ENCODE measurements at places on chromosomes 7 and 10. TPM values are rescaled to one million over a fixed set of nuclear protein-coding genes. Genes with fewer than 3 reads are reported as not detected.

DNA sequence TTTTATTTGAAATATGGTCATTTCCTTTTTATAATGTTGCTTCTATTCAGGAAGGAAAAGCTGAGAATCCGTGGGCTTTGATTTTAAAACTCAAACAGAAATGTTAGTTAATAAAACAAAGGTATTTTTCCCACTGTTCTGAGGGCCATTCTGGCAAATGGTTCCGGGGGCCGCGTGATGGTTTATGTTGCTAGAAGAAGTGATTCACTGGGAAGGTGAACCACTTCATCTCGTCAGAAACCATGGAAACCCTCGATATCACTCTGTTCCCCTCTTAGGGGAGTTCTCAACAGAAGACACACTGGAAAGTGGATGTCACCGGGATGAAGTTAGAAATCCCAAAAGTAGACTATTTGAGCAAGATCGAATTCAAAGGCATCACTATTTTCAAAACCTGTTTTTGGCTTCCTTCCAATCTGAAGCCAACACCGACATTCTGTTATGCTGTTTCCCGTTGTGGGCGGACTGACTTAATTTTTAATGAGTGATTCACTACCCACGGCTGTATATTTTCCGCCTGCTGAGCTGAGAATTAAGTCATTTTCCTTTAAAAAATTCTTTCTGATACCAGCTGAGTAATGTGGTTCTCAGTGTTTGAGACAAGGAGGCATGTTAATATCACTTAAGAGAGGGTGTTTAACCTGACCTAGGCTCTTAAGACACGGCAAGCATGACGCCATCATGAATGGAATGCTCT, 84.1 kb downstream of the PTPRE start:
- no peak for DNase-seq
- no peaks in the 10 kb centered on the region for H3K36me3 ChIP-seq
- H3K4me1 ChIP-seq, result no peaks in the 10 kb centered on the region
- H3K27me3 ChIP-seq, result no peaks in the 10 kb centered on the region
- no peak overlapping the region for H3K27ac ChIP-seq

- H3K27me3 ChIP-seq, result no peaks in the 10 kb centered on the region
- peaks cover 16% of the 10 kb centered on the region for H3K36me3 ChIP-seq
- DNase-seq, result no peak
- H3K4me3 ChIP-seq, result peak within 1 kb of the TSS; percentile 95
- no peak within 1 kb of the TSS for H3K27ac ChIP-seq
- H3K4me1 ChIP-seq, result peaks cover 16% of the 10 kb centered on the region
Observed at GRCh38 chr7:71132127-71132376, at the start of gene GALNT17. Gene GALNT17 (plus strand): TSS chr7:71132144.

- no peaks in the 10 kb centered on the region for H3K27me3 ChIP-seq
- H3K4me1 ChIP-seq, result peaks cover 3% of the 10 kb centered on the region
- no peak overlapping the region for H3K4me3 ChIP-seq
- H3K27ac ChIP-seq, result no peak overlapping the region
- H3K36me3 ChIP-seq, result no peaks in the 10 kb centered on the region
Observed at GRCh38 chr7:99848420-99849216, 20.8 kb downstream of the CYP3A43 start.

- no peaks in the 10 kb centered on the region for H3K27me3 ChIP-seq
- no peaks in the 10 kb centered on the region for H3K36me3 ChIP-seq
- DNase-seq, result no peak
- no peak overlapping the region for H3K27ac ChIP-seq
- no peaks in the 10 kb centered on the region for H3K4me1 ChIP-seq
Observed at GRCh38 chr7:33044401-33044718, 18.2 kb downstream of the NT5C3A start.

DNA sequence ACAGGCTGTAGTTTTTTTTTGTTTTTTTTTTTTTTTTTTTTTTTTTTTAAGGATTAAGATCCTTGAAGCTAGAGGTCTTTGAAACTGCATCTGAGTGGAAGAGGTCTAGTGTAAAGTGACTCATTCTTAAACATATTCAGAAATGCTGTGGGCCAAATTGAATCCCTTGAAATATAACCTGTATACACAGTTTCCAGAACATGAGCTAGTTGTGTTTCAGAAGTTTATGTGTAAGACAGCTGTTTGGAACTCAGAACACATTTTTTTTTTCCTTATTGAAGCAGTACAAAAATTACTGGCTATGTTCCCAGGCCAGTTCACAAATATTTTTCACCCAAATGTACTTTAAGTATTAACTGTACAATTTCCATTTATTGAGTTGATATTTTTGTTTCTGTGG, 67.9 kb downstream of the PPP1R9A start:
- DNase-seq, result no peak
- H3K36me3 ChIP-seq, result no peaks in the 10 kb centered on the region
- no peak overlapping the region for H3K4me3 ChIP-seq
- H3K4me1 ChIP-seq, result no peaks in the 10 kb centered on the region
- no peak overlapping the region for H3K27ac ChIP-seq

GRCh38 chr10:58856508-58857240, 319.8 kb upstream of the PHYHIPL start:
- no peaks in the 10 kb centered on the region for H3K27me3 ChIP-seq
- DNase-seq, result peak; percentile 34
- no peak overlapping the region for H3K27ac ChIP-seq
- no peak overlapping the region for H3K4me3 ChIP-seq
- peaks cover 3% of the 10 kb centered on the region for H3K4me1 ChIP-seq

DNA sequence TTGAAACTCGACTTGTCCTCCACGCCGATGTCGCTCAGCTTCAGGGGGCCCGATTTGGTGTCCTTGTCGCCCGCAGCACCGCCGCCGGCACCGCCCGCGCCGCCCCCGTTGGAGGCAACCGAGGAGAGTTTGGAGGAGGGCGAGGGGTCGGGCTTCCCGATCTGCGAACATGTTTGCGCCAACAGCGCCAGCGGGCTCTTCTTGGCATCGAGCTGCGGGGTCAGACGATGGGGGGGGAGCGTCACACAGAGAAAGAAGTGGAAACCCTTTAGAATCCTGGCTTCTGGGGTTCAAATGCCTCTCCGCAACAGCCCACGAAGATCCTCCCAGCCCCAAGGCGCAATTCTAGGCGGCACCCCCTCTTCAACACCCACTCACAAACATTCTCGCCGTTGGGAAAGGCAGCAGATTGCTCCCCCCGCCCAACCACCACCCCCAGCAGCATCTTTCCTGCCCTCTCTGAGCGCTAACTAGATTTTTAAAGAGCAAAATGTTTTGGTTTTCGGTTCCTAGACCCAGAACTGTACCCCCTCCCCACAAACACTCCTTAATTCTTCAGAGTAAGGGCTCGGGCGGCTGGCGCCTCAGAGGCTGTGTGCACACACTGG, 1.3 kb downstream of the ZNF503 start:
- peaks cover 72% of the 10 kb centered on the region for H3K27me3 ChIP-seq
- no peak for DNase-seq
- no peaks in the 10 kb centered on the region for H3K4me1 ChIP-seq
- peak overlapping the region; percentile 44 for H3K4me3 ChIP-seq
- no peak overlapping the region for H3K27ac ChIP-seq

GRCh38 chr10:46541735-46542566, 14.5 kb downstream of the GPRIN2 start:
- no peaks in the 10 kb centered on the region for H3K36me3 ChIP-seq
- DNase-seq, result no peak
- peak overlapping the region; percentile 68 for H3K4me3 ChIP-seq
- H3K27ac ChIP-seq, result no peak overlapping the region
- H3K4me1 ChIP-seq, result peaks cover 10% of the 10 kb centered on the region

The CFTR gene
- 1.1 TPM for total RNA-seq

DNA sequence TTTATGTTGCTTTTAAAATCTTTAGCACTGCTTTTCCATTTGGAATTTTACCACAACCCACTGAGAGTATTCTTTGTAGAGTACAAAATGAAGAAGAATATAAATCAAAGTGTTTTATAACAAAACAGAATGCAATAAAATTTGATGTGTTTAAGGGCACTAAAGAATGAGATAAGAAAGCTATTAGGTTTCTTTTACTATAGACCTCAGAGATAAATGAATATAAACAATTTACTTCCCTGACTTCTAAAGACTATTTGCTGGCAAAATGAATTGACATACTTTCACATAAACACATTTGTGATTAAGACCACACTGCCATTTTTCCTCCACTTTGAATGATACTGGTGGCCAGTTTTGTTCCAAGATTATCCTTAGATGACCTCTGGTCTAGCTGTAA, 124.5 kb downstream of the ITGA8 start:
- H3K4me3 ChIP-seq, result no peak overlapping the region
- no peak overlapping the region for H3K27ac ChIP-seq
- H3K4me1 ChIP-seq, result no peaks in the 10 kb centered on the region

The TEX47 gene
- total RNA-seq, result not detected

The HOXA3 gene
- not detected for total RNA-seq

The LRRD1 gene
- total RNA-seq, result not detected

DNA sequence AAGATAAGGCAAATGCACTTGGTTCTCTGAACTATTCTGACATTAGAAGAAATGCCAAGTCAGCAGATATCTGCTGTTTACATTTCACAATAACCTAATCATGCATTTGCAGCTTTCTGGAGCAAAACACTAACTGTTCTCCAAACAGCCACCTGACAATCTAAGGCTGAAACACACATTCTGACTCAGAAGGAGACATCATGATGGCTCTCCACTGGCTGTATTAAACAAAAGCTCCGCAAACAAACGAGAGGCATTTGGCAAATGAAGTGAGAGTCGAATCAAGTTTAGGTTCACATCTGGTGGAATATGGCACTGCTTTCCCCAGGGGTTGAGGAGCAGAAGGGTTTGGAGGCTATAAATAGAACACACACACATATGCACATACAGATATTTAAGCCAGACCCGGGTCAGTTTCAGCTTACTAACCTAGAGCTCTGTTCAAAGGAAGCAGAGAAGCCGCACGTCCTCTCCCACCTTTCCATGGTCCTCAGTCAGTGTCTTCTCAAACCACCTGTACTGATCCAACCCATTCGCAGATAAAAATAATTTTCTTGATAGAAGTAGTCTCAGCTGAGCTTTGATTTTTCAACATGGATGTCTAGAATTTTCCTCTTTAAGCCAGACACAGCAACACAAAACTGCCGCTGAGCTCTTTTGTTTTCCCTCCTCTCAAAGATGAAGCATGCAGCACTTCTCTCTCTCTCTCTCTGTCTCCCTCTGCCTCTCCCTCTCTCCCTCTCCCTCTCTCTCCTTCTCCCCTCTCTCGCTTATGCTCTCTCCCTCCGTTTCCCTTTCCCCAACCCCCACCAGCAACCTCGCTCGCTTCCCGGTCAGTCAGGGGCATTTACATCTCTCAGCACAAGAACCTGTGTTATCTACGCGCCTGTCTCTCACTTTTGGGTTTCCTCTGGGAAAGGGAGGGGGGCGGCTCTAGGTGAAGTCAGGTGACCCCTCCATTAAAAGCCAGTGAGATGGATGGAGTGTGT, 682.8 kb downstream of the MAGI2 start:
- 0 out of 2 replicates have a peak, but pooled peaks cover 2% of the 10 kb centered on the region for H3K4me1 ChIP-seq
- H3K27ac ChIP-seq, result peak overlapping the region; percentile 33
- DNase-seq, result peak; percentile 73
- H3K36me3 ChIP-seq, result no peaks in the 10 kb centered on the region
- H3K4me3 ChIP-seq, result no peak overlapping the region

The AKR1E2 gene
- 2.5 TPM for total RNA-seq

DNA sequence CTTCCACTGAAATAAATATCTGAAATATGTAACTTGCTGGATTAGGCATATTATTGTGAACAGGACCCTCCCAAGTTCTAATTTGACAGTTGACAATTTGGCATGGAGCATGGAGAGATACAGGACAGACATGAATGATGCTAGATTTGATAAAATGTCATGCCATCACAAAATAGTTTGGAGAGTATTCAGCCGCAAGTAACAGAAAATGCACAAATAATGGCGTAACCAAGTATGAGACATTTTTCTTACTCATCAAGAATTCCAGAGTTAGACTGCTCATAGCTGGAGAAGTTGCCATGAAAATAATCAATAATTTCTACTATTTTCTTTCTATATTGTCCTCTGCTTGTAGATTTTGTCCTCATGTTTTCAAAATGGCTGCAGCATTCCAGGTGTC, 45.5 kb upstream of the GPAM start:
- no peak overlapping the region for H3K4me3 ChIP-seq
- no peaks in the 10 kb centered on the region for H3K36me3 ChIP-seq
- no peak for DNase-seq
- no peaks in the 10 kb centered on the region for H3K4me1 ChIP-seq
- no peak overlapping the region for H3K27ac ChIP-seq

- H3K27me3 ChIP-seq, result no peaks in the 10 kb centered on the region
- H3K36me3 ChIP-seq, result no peaks in the 10 kb centered on the region
- H3K27ac ChIP-seq, result no peak overlapping the region
- no peak overlapping the region for H3K4me3 ChIP-seq
Observed at GRCh38 chr10:50855015-50855414, 30.4 kb downstream of the A1CF start.

DNA sequence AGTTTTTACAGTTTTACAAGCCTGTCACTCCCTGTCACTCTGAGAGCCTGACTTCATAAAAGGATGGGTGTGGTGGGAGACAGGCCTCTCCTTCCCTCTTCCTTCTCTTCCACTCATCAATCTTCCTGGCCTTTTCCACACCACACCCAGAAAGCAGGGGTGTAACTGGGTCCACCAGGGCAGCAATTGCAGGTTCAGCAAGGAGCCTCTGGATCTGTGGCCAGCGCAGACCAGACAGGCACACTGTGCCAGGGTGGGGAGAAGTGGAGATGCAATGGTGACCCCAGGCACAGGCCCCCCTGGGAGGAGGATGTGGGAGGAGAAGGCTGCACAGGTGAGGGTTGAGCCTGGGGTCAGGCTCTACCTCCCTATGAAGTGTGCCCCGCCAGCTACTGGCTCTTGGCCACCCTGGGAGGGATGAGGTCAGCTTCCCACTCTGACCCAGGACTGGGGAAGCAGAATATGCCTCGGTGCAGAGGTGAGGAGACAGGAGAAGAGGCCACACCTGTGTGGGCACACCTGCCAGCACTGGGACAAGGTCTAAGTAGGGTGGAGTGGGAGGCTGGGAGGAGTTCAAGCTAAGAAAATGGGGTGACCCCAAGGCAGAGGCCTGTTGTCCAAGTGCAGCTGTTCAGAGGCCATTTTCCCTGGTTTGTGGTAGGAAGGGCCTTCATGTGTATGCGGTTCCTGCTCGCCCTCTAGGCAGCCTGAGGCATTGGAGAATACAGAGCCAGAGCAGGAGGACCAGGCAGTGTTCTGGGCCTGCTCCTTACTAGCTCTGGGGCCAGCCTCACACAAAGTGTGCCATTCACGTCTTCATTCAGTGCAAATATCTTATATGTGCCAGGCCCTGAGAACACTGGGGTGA, 20.2 kb upstream of the TMEM72 start:
- no peaks in the 10 kb centered on the region for H3K27me3 ChIP-seq
- H3K36me3 ChIP-seq, result no peaks in the 10 kb centered on the region
- H3K4me1 ChIP-seq, result no peaks in the 10 kb centered on the region
- H3K27ac ChIP-seq, result no peak overlapping the region
- no peak for DNase-seq
- no peak overlapping the region for H3K4me3 ChIP-seq
